Breast epithelium (tissue), 4 donors: ENCODE measurements at places on chromosomes 16 and 17. TPM values are rescaled to one million over a fixed set of nuclear protein-coding genes. Genes with fewer than 3 reads are reported as not detected.
A peak's percentile ranks its signal among the peaks of the same experiment; 100 is the strongest.

DNA sequence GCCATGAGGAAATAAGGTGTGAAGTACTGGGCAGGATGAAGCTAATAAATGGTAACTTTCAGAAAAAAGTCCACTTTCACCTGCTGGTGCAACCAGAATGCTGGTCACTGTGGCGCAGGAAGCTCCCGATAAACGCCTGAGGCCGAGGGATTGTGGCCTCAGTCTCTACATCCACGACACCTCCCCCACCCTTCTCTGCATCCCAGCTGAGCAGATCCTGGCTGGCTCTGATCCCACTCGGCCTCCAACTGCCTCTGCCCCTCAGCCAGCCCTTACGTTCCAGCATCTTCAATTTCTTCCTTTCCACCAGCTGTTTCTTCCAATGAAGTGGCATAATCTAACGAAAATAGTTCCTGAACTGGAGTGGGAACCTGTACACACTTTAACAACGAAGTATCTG is 49.5 kb downstream of the COX4I1 start:
- DNase-seq: no peak

GRCh38 chr17:8749616-8750015 is 5.0 kb upstream of the CCDC42 start:
- no peak for DNase-seq

DNA sequence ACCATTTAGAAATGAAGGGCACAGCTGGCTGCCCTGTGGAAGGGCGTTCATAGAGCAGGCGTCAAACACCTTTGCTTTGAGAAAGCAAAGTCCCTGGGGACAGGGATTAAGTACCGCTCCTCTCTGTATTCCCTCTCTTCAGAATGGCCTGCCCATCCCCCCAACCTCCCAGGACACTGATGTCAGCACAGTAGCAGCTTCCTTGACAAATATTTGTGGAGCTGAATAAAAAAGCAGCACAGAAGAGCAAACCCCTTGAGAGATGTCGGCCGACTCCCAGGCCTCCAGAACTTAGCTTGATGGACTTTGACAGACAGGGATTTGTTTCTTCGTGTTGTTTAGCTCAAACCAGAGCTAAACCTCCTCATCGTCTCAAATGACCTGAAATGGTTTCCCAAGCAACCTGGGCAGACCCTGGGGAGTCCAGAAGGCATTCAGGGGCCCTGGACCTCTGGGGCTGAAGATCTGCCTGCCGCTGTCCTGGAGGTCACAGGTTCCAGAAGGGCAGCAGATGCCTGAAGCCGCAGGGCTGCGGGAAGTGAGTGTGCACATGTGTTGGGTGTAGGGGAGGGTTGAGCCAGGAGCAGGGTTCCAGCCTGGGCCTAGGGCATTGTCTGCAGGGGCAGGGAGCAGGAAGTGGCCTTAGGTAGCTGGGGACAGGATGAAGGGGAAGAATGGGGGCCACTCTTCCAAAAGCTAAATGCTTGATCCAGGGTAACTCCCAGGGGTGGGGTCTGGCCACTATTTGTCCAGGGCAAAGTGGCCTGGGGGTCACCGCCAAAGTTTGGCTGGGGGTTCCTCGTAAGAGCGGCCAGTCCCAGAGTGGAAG is 42.3 kb upstream of the NKD1 start:
- DNase-seq: no peak

DNA sequence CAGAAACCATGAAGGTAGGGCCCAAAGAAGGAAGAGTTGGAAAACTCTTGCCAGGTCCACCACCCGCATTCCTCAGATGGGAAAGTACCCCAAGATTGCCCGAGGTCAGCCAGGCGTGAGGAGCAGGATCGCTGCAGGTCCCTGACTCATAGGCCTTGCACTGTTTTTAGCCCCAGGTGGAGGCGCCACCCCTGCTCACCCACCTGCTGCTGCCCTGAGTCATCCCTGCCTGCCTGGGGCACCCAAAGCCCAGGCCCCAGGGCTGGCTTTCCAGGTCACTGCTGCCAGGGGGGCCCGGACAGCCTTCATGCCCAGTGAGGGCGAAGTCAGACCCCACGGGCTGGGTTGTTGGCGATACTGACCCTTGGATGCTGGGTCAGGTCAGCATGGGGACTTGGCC is 100.9 kb downstream of the AMFR start:
- DNase-seq: no peak

DNA sequence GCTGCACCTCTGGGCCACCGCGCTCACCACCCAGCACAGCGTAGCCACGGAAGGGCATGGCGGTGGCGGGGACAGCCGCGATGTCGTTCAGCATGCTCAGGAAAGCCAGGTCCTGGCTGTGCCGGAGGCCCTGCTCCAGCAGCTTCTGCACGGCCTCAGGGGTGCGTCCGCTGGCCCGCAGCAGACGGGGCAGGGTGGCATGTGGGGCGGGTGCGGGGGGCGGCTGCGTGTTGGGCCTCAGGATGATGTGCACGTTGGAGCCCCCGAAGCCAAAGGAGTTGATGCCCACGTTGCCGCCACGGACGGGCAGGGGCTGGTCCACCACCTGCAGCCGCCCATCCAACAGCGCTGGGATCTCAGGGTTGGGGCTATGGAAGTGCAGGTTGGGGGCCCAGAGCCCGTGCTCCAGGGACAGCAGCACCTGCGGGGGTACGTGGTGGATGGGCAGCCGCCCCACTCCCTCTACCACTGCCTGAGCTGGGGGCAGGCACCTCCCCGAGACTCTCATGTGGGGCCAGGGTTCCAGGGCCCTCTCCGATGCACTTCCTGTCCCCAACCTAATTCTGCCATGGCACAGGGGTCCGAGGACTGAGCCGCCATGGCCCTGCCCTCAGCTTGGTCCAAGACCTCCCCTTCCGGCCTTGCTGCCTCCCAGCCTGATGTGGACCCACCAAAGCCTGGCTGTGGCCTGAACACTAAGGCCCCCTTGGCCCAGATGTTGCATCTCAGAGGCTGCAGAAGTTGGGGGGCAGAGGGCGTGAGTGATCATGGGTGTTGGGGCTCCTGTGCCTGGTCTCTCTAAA is 6.6 kb downstream of the FASN start:
- no peak for DNase-seq

- no peak for DNase-seq
Measured at GRCh38 chr16:79451196-79451816, 149.2 kb downstream of the MAF start.

DNA sequence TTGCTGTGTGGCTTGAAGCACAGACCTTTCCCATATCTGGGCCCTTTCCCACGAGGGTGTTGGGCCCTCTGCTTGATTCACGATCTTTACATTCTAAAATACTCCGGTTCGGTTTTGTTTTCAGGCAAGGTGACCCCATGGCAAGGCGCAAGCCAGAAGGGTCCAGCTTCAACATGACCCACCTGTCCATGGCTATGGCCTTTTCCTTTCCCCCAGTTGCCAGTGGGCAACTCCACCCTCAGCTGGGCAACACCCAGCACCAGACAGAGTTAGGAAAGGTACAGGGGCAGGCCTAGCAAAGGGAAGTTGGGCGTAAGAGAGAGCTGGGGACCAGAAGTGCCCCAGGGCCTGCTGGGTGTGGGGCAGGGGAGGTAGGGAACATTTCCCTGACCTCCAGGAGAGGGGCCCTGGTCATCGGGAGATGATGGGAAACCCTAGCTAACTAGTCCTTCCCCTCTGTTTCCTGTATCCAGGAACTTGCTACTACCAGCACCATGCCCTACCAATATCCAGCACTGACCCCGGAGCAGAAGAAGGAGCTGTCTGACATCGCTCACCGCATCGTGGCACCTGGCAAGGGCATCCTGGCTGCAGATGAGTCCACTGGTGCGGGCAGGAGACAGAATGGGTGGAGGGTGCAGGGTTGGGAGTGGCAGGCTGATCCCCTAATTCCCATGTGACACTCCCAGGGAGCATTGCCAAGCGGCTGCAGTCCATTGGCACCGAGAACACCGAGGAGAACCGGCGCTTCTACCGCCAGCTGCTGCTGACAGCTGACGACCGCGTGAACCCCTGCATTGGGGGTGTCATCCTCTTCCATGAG is 1.4 kb downstream of the ALDOA start:
- no peak for DNase-seq

TMC8 gene
- total RNA-seq: 9.9 TPM

HBM gene
- total RNA-seq: not detected

DNA sequence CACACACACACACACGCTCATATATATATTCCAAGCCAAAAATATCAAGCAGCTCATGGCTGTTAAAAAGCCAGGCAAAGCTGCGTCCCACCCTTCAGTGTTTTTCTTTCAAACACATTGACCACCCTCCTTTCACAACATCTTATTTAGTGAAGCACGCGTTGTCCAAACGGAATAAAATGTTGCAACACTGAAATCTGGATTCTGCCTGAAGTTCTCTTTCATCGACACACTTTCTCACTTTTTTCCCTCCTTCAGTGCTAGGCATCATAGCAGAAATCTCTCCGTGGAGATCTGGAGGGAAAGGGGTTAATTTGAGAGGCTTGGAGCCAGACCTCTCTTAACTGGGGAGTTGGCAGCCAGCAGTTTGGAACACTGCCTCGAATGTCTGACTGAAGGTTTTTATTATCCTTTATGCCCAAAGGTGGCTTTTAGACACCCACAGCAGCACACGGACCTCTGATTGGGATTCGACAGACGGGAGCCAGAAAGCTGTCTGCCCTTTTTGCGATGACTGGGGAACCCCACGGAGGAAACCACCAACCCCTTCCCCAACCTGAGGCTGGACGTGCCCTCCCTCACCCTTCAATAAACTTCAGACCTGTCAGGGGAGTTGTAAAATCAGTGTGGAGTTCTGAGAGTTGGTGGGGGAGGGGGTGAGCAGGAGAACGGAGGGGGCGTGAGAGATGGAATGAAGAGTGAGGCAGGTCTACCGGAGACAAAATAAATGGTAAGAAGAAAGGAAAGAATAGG is 833.6 kb upstream of the SOX9 start:
- no peak for DNase-seq

DNA sequence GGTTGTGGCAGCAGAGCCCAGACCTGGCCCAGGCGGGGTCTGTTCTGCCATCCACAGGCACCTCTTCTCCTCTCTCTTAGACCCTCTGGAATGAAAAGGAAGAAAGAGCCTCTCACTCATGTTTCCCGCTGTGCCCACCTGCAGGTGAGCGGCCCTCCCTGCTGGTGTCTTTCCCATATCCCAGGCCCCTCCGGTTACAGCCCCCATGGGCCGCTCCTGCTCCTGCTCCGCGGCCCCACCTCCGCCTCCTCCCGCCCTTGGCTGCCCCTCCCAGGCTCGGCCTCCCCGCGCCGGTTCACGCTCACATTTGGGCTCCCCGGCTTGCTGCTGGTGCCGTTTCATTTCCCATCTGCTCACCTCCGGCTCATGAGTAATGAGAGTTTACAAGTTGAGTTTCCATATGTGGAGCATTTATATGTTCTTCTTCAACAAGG is 98.7 kb upstream of the SDK2 start:
- DNase-seq: no peak

SLFN12 gene
- total RNA-seq: 6.4 TPM

DNA sequence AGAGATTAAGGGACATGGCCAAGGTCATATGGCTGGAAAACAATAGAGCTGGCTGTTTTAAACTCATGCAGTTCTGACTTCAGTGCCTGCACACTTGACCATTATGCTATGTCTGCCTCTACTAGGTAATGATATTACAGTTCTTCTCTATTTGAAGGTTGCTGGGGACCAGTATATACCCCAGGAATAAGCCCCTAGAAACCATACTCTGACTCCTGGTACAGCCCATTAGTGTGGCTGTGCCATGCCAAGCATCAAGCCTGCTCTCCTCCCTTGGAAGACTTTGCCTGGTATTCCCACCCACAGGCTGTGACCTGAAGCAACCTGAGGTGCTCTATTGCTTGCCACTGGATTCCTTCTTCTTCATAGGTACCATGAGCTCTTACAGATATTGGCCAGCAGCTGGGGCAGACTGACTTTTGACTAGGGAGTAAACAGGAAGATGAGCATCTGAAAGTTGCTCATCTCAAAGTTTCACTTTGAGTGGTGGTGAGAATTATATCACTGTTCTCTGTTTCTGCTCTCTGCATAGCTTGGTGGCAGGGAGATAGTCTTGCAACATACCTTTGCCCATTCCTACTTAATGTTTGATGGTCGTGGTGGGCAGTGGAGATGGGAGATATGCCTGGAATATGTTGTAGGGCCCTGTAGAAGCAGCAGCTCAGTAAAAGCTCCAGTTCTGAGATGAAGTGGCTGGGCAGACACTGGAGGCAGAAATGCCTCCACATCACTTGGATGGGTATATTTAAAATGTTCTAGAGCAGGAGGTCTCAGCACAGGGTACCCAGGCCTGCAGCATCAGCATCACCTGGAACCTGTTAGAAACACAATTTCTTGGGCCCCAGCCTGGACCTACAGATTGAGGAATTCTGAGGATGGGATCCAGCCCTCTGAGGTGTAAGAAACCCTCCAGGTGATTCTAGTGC is 274.7 kb downstream of the HS3ST4 start:
- no peak for DNase-seq

DNA sequence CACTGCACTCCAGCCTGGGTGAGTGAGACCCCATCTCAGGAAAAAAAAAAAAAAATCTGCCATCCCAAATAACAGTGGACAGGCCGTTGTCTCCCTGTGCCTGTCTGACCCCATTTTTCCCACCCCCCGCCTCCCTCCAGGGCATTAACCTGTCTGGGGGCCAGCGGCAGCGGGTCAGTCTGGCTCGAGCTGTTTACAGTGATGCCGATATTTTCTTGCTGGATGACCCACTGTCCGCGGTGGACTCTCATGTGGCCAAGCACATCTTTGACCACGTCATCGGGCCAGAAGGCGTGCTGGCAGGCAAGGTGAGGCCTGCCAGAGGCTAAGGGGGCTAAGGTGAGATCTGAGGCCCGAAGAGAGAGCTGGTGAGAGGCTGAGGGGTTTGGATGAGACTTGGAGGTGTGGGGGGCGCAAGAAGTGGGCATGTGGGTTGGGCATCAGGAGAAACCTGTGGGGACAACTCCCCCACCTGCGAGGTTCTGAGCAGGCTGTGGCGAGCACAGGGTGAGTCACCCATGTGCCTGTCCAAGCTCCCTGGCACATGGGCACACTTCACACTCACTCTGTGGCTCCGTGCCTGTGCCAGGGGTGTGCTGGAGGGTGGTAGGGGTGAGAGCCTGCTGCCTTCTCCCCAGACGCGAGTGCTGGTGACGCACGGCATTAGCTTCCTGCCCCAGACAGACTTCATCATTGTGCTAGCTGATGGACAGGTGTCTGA is 34.7 kb downstream of the ANKRD40 start:
- DNase-seq: peak; percentile 50

- no peak for DNase-seq
Measured at GRCh38 chr16:25751230-25751835, 59.6 kb downstream of the HS3ST4 start.

LRRC59 gene
- total RNA-seq: 72.8 TPM

- DNase-seq: no peak
Measured at GRCh38 chr17:79777120-79777893, 641 bp upstream of the CBX2 start.

ANKFN1 gene
- total RNA-seq: 12.8 TPM

DNA sequence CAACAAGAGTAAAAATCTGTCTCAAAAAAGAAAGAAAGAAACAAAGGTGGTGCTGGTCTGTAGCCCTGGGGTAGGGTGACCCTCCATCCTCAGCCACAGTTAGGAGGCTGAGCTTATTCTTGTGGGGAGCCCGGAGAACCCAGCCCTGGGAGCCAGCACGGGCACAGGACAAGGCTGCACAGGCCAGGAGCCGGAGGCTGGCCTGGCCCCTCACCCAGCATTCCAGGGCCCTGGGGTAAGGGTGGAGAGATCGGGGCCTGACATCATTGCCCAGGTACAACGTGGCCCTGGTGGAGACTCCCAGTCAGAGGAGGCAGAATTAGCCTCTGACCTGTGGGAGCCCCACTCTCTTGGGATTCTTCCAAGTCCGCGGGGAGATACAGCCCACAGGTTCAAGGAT is 10.3 kb upstream of the KRT17 start:
- no peak for DNase-seq
